ENCODE measurements at places on chromosomes 12 and 14.

DNA sequence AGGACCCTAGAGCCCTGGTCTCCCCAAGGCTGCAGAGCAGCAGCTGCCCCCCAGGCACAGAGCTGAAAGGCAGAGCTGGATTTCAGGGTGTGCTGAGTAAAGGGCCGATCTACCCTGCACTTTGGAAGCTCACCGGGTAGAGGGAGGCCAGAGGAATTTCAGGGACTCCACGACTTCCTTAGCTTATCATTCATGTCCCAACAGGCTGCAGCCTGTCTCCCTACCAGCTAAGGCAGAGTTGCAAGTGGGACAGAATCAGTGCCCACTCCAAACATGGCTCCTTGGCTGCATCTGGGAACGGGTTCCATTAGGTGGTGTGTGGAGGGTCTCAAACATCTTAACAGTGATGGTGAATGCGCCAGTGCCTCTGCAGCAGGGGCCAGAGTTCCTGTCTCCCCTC lies 27.5 kb downstream of the MMAB start:
- DNase-seq = no peak

- DNase-seq = no peak
Observed at GRCh38 chr12:42696406-42697149, 107.0 kb upstream of the PRICKLE1 start.

DNA sequence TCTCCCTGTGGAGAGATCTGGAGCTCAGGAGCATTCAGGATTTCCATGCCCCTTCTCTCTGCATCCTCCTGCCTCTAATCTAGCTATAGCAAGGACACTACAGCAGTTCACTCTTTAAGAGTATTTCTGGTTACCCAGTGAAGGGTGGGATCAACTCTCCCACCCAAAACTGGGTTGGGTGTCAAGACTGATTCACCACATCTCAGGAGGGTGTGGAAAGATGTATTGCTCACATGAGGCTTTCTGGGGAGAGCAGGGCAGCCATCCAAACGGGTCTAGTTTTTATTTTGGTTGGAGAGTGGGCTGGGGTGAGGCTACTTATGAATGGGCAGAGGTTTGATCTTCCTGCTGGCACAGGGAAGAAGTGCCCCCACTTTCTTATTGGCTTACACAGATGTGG lies 18.6 kb downstream of the C12orf75 start:
- no peak for DNase-seq

DNA sequence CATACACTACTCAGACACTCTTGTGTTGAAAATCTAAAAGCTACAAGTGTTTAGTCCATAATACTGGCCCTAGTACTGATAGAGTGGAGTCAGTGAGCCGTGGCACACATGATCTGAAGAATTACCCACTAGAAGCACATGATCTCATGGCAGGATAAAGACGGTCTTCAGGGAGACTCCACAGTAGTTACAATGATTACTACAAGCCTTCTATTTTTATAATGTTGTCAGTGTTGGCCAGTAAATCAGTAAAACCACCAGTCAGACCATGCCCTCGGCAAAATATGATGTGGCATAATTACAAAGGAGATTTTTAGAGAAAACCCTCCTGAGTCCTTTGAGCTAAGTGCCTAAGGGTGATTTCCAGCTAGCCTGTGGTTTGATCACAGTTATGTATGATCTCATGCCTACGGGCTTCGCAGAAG lies 114.9 kb downstream of the PDZRN4 start:
- no peak for DNase-seq

DNA sequence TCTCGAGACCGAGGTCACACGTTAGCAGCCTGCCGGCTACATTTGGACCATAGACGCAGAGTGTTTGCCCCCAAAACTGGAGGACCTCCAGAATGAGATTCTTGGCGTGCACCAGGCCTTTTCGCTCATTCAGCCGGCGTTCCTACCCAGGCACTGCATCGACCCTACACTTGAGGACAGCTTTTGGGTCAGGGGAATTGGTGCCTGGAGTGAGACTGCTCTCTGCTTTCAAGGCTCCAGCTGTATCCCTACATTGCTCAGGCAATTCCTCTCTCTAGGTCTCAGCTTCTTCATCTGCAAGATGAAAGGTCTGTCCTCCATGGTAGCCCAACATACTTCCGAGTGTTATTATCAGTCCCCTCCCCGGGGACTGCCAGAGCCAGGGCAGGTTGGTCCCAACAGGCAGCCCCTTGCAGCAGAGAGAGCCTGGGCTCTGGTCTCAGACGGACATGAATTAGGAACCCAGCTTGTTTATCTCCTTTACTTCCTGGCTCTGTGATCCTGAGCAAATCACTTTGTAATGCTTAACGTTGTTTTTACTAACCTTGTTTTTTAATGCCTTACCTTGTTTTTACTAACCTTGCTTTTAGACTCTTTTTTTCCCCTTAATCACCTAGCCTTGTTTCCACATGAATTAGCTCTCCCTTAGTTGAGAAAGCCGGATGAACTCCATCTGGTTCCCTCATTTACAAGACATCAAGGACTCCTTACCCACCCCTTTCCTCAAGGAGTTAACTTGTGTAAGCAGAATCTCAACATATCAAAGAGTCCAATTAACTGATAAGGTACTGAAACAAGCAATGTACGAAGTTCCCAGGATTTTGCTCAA lies 892 bp downstream of the TCHP start:
- no peak for DNase-seq

DNA sequence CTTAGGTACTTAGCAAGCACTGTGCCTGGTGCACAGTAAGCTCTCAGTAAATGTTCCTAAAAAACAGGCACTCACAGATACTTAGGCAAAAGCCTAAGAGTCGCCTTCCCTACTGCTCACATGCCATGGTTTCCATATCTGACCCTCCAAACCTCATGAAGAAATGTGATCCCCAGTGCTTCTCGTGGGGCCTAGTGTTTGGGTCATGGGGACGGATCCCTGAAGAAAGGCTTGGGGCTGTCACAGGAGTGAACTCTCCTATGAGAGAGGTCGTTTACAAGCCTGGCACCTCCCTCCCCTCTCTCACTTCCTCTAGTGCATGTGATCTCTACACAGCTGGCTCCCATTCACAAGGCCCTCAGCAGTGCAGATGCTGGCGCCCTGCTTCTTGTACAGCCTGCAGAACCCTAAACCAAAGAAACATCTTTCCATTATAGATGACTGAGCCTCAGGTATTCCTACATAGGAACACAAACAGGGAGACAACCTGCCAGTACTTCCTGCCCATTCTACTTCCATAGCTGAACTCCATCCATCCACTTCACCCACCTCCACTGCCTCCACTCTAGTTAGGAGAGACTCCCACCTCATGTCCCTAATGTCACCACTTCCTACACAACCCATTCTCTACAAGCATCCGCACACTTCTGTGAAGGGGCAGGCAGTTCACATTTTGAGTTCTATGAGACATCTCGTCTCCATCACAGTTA lies 2.9 kb downstream of the SLC15A4 start:
- no peak for DNase-seq

GRCh38 chr14:24052656-24053547 lies 1.1 kb downstream of the CARMIL3 start:
- no peak for DNase-seq

GRCh38 chr12:612886-613285 lies 50.4 kb downstream of the NINJ2 start:
- no peak for DNase-seq

- no peak for DNase-seq
Observed at GRCh38 chr14:31530136-31530535, 31.1 kb upstream of the NUBPL start.

- DNase-seq = no peak
Observed at GRCh38 chr12:72631926-72632685, 359.9 kb downstream of the TRHDE start.

DNA sequence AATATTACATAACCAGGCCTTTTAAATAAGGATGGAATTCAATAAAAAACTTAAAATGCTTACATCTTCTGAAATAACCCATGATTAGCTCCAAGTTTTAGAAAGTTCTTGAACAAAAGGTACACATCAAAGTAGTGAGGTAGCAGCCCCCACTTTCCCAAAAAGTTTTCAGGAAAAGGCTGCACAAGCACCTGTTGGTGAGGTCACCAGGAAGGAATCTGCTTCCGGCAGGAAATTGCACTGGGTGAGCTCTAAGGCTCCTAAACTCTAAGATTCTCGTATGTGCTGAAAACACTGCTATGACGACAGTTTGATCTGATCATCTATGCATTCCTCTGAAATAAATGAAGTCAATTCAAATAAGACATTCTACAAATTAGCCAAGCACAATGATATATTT lies 34.3 kb upstream of the TTC7B start:
- DNase-seq = no peak

GRCh38 chr14:74875941-74876913 lies at the start of gene PROX2:
PROX2 (minus strand) TSS chr14:74876145; CDS start chr14:74863834, 12,311 bp downstream.
- DNase-seq = no peak

DNA sequence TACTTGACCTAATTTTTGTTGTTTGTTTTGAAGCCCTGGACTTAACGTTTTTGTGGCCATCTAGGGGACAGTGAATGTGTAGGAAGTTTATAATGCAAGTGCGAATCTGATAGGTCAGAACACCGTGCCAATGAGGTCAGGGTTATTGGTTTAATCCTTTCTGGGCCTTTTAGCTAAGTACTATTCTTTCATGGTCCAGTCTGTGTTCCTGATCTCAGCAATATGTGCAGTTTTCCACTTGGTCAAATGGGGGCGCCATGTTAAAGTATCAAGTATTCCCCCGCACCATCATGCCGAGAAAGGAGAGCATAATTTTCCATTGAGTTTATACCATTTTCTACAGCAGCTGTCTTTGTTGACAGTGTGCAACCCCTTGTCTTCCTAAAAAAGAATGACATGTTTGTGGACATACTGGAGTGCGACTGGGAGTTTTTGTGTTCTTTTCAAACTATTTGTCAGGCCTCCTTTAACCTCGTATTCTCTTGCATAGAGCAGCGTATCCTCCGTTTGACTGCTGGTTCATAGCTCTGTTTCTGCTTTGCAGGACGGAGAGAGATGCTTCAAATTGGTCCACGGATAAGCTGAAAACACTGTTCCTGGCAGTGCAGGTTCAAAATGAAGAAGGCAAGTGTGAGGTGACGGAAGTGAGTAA lies 1.3 kb downstream of the AHSA1 start:
- DNase-seq = peak; percentile 52

- no peak for DNase-seq
Observed at GRCh38 chr12:64180951-64181350, 41.1 kb downstream of the KICS2 start.

- DNase-seq = no peak
Observed at GRCh38 chr12:122743895-122744525, 8.6 kb upstream of the DENR start.

DNA sequence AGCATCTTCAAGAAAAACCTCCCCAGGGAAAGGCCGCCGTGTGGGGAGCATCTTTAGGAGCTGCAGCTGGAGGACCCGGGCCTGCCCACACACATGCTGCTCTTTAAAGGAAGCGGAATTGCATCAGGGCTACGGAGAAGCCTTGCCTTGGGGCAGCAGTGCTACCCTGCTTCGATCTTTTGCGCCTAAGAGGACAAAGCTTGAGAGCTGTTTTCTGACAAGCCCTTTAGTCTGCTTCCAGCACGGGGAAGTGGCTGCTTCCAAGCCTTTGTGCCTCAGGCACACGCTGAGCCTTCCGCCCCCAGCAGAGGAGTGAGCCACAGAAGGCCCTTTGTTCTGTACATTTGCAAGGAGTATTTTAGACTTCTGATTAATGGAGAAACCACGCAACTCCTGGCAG lies 31.5 kb downstream of the COA8 start:
- peak; percentile 63 for DNase-seq

- peak; percentile 48 for DNase-seq
Observed at GRCh38 chr14:58072288-58073071, 79.5 kb downstream of the ARMH4 start.

DNA sequence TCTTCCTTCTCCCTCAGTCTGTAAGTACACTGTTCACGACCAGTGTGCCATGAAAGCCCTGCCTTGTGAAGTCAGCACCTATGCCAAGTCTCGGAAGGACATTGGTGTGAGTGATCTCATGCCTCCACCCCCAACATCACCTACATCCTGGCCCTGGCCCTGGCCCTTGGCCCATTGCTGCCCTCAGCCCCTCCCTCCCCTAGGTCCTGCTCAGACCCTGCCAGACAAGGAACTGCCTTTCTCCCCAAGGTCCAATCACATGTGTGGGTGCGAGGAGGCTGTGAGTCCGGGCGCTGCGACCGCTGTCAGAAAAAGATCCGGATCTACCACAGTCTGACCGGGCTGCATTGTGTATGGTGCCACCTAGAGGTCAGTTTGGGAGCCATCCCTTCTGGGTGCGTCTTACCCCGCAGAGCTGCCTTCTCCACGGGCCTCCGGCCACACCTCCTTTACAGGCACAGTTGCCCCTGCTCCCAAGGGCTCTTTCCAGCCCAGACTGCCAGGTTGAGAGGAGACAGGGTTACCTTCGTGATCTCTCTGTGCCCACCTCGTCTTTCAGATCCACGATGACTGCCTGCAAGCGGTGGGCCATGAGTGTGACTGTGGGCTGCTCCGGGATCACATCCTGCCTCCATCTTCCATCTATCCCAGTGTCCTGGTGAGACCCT lies 9.2 kb downstream of the DGKA start:
- DNase-seq = peak; percentile 74

DNA sequence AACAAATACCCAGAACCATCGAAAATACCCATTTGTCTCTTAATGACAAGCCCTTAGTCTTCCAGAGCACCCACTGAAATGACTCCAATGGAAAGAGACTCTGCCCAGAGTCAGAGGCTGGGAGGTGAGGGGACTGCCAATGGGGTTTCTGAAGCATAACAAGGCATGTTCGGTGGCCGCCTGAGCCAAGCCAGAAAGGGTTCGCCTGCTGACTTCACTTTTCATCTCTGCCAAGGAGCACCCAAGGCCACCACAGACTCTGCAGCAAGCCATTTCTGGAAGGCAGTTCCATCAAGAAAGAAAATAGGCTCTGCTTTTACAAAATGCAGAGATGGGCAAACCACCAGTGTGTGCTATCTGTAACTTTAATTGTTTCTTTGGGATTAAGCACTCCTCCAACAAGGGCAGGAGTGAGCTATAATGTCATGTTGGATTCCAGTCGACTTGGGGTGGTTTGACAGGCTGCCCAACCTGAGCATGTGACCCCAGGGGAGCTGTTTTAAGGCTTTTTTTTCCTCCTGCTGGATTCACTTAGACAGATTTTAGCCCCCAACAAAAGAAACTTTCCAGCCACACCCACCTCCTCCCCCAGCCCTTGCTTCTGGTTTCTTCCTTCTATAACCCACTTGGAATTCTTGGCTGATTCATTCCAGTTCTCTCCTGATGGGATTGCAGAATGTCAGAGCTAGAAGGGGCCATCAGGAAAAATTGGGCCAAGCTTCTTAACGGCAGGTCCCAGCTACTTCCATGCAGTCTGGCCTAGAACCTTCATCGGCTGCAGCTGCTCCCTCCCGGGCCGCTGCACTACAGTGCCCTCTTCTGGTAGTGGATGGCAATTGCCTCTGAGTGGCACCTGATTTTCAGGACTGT lies 24.1 kb downstream of the CKAP4 start:
- DNase-seq = peak; percentile 59

DNA sequence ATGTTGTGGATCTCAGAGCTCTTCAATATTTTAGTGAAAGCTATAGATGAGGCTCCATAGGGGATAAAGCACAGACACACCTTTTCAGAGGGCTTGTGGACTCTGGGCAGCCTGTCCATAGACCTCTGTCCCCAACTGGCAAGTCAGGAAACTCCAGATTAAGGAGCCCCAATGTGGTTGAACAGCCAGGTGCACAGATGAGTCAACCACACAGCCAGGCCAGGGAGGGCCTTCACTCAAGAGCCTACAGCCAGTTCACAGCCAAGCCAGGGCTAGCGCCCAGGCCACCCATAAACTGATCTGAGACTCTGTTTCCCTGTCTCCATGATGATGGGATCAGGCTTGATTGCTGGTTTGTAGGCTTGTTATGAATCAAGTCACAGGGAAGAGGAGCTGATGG lies 1.0 kb upstream of the BDKRB2 start:
- DNase-seq = no peak

- DNase-seq = no peak
Observed at GRCh38 chr14:68630081-68630571, 162.7 kb downstream of the ZFP36L1 start.
